ENCODE measurements at places on chromosomes 2 and 18.

DNA sequence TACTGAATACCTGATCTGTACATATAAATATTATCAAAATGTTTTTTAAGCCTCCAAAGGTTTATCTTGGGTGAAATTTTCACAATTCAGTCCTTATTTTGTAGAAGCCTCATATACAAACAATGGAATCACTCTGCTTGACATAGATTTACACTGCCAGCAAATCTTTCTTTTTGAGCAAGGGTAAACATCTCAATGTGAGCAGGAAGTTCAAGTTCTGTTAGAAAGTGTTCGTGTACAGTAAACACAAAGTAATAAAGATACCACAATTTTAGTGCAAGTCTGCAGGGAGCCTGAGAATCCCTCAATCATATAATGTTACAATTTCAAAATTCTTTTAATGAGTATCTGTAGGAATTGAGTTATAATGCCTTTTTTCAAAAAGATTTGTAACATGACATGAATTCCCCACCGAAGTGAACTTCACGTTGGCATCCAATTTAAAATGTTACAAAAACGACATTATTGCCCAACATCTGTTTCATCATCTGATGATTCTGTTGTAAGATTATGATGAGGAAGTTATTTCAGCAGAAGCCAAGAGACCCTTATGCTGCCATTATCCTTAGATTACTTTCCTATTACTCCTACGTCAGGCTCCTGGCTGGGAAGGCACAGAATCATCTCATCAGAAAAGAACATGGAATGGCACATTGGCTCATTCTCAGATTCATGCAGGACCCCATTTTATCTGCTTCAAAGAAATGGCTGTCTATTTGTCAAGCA is 283.9 kb upstream of the ACVR2A start:
- H3K27me3 ChIP-seq = no peaks in the 10 kb centered on the region
- H3K36me3 ChIP-seq = no peaks in the 10 kb centered on the region
- no peak overlapping the region for H3K27ac ChIP-seq
- H3K4me1 ChIP-seq = peaks cover 8% of the 10 kb centered on the region
- no peak overlapping the region for H3K4me3 ChIP-seq
- DNase-seq = peak; percentile 48

GRCh38 chr2:85827879-85828569 is 60.8 kb downstream of the ST3GAL5 start:
- H3K4me3 ChIP-seq = peak overlapping the region; percentile 60
- DNase-seq = no peak
- H3K27ac ChIP-seq = no peak overlapping the region
- H3K27me3 ChIP-seq = no peaks in the 10 kb centered on the region
- no peaks in the 10 kb centered on the region for H3K36me3 ChIP-seq

GRCh38 chr2:44121899-44122298 is 46.8 kb upstream of the PPM1B start:
- H3K4me3 ChIP-seq = no peak overlapping the region
- DNase-seq = no peak
- no peak overlapping the region for H3K27ac ChIP-seq
- no peaks in the 10 kb centered on the region for H3K36me3 ChIP-seq

- H3K4me3 ChIP-seq = no peak overlapping the region
- H3K27me3 ChIP-seq = no peaks in the 10 kb centered on the region
- DNase-seq = no peak
- no peaks in the 10 kb centered on the region for H3K4me1 ChIP-seq
Measured at GRCh38 chr2:227608561-227609338, 5.9 kb downstream of the SCYGR3 start.

DNA sequence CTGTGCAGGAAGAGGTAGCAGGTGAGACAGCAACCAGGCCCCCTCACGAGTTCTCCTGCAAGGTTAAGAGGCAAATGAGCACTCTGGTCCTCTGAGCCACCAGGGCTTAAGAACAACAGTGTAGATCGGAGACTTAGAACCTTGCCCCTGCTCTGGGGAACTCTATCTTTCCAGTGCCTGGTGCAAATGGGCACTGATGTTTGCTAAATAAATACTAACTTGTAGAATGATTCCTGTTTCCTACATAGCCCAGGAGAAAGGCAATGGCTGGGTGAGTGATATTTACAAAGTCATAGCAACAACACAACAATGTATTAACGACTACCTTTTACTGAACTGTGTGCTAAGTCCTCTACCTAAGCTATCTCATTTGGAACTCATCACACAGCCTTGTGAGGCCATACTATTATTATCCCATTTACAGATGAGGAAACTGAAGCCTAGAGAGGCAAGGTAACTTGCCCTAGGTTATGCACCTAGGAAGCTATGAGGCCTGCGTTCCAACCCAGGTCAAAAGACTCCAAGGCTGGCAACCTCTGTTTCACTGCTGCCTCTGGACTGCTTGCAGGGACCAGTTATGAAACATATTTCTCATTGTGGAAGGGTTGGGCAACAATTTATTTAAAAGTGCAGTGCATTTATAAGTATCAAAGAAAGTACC is 4.3 kb downstream of the ATP8B1 start:
- DNase-seq = no peak
- H3K36me3 ChIP-seq = no peaks in the 10 kb centered on the region
- no peak overlapping the region for H3K27ac ChIP-seq
- H3K4me1 ChIP-seq = peaks cover 10% of the 10 kb centered on the region

- no peak overlapping the region for H3K27ac ChIP-seq
- H3K27me3 ChIP-seq = peaks cover 18% of the 10 kb centered on the region
- H3K4me3 ChIP-seq = peak overlapping the region; percentile 26
- H3K4me1 ChIP-seq = no peaks in the 10 kb centered on the region
Measured at GRCh38 chr18:24862201-24862816, 401.9 kb downstream of the HRH4 start.

DNA sequence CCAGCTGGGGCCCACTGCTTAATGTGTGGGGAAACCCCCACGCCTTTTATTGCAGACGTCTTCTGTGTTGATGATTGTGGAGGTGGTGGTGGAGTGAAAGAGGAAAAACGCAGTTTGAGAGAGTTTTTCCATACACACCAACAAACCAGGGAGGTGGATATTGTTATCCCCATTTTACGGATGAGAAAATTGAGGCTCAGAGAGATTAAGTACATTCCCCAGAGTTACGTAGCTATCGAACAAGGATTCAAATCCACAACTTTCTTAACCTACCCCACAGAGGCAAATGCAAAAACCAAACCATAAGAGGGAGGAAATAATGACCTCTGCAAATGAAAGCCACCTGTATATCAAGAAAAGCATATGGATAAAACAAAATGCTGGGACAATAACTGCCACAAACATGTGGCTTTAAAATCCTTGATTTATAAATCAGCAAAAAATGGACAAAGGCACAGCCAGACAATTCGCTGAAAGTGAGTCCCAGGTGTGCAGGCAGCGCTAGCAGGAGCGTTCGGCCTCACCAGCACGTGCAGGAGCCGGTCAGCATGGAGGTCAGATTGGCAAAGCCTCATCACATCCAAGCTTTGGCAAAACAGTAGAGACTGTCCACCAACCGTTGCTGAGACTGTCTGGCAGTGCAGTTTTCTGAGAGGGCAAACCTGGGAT is 12.6 kb upstream of the RAB17 start:
- H3K27me3 ChIP-seq = no peaks in the 10 kb centered on the region
- H3K4me1 ChIP-seq = peaks cover 12% of the 10 kb centered on the region
- no peak overlapping the region for H3K4me3 ChIP-seq
- no peak for DNase-seq

DNA sequence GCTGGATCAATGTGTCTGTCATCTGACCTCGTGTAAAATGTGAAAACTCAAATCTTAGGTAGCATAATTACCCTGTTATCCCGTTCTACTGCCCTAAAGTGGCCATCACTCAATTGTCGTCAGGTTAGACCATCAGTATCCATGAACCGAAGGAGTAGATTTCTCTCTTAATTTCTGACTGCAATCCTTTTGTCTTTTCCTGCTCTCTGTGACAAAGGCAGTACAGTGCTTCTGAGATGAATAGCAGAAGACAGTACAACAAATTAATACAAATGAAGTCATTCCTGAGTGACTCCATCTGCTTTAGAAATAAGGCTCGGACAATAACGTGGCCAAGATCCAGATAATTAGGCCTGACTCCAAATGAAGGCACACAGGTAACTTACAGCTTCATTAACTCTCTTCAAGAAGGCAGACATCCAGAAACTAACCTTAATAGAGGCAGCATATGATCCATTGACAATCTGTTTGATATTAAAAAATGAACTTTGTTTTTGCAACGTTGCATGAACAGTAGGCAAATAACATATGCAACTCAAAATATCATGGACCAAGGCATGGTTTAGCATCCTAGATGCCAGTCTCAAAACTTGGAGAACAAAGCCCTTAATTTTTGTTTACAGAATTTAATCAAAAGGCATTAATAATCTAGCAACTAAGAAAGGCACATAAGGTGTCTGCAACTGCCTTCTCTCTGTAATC is 96.7 kb upstream of the CDH20 start:
- H3K36me3 ChIP-seq = no peaks in the 10 kb centered on the region
- no peaks in the 10 kb centered on the region for H3K27me3 ChIP-seq
- no peak overlapping the region for H3K27ac ChIP-seq
- no peaks in the 10 kb centered on the region for H3K4me1 ChIP-seq
- no peak overlapping the region for H3K4me3 ChIP-seq
- DNase-seq = no peak

GRCh38 chr2:210086292-210086691 is 83.9 kb downstream of the RPE start:
- DNase-seq = peak; percentile 57
- H3K4me1 ChIP-seq = peaks cover 5% of the 10 kb centered on the region
- H3K4me3 ChIP-seq = no peak overlapping the region
- H3K27ac ChIP-seq = no peak overlapping the region

DNA sequence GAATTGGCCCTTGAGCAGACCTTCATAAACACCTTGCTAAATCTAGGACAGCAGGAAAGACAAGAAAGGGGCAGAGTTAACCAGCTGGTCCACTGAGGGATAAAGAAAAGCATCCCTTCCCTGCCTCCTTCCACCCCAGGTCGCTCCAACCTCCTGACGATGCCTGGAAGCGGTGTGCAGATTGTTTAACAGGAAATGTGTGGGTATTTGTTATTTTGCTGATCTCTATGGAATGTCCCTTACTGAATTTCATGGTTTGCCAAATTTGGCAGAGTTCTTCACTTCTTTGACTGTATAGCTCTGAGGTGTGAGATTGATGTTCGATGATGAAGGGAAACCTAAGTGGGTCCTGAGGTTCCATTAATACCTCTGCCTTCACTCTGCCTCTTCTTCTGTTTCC is 72.9 kb downstream of the MAP3K20 start:
- H3K4me3 ChIP-seq = no peak overlapping the region
- H3K4me1 ChIP-seq = peaks cover 54% of the 10 kb centered on the region
- H3K27ac ChIP-seq = no peak overlapping the region
- H3K36me3 ChIP-seq = no peaks in the 10 kb centered on the region

DNA sequence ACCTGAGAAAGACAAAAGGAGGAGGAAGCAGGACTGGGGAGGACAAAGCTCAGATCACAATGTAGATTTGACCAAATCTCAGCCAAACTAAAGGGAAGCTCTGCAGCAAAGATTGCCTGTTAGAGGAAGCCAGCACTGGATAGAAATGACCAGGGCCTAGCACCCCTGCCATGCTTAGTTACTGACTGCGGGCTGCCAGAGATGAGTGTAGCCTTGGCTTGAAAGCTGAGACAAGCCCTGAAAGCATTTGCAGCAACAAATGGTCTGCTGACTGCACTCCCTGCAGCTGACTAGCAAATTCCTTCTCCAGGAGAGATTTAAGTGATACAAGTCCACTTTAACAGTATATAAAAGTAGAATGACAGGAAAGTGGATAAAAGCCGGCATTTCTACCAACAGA is 140.9 kb upstream of the CRIM1 start:
- no peak overlapping the region for H3K27ac ChIP-seq
- H3K27me3 ChIP-seq = no peaks in the 10 kb centered on the region
- no peaks in the 10 kb centered on the region for H3K4me1 ChIP-seq
- H3K4me3 ChIP-seq = no peak overlapping the region
- no peak for DNase-seq

DNA sequence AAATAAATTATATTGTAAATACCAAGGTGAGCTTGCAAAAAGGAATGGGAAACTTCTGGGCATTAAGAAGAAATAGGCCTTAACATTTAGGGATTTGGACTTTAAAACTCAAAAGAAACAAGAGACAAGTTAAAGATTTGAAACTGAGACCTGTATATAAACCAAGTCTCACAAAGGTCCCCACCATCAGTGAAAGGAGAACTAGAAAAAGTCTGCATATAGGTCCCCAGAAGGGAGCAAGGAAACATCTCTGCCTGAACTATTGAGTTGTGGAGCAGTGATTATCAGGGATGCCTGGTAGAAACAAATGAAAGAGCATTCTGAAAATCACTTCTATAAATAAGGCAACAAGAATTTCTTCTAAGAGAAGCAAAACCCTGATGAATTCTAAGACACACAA is 30.5 kb upstream of the ITGAV start:
- DNase-seq = no peak
- no peak overlapping the region for H3K4me3 ChIP-seq
- no peak overlapping the region for H3K27ac ChIP-seq
- no peaks in the 10 kb centered on the region for H3K27me3 ChIP-seq
- no peaks in the 10 kb centered on the region for H3K36me3 ChIP-seq
